ENCODE measurements at places on chromosomes 5 and 9. TPM values are rescaled to one million over a fixed set of nuclear protein-coding genes. Genes with fewer than 3 reads are reported as not detected.
A peak's percentile ranks its signal among the peaks of the same experiment; 100 is the strongest.

DNA sequence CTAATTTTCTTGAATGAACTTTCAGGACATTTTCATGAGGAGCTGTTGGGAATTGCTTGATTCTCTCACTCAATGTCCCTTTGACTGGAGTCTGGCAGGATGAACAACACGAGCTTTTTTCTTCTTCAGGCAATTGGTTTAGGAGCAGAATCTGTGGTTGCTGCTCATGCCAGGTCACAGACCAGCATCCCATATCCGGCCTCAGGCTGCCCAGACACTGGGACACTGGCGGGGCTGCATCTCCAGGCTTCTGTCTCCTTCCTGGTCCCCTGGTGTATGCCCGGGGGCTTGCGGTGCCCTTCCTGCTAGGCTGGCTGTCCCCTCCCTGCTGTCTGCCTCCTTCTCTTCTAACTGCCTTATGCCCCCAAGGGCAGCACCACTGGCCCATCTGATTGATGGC is 311.5 kb upstream of the DAP start:
- H3K36me3 ChIP-seq: no peaks in the 10 kb centered on the region
- H3K27ac ChIP-seq: no peak overlapping the region
- no peaks in the 10 kb centered on the region for H3K4me1 ChIP-seq
- no peak overlapping the region for H3K4me3 ChIP-seq
- no peak for DNase-seq

C5orf52 gene
- total RNA-seq: not detected

ITK gene
- not detected for total RNA-seq

DNA sequence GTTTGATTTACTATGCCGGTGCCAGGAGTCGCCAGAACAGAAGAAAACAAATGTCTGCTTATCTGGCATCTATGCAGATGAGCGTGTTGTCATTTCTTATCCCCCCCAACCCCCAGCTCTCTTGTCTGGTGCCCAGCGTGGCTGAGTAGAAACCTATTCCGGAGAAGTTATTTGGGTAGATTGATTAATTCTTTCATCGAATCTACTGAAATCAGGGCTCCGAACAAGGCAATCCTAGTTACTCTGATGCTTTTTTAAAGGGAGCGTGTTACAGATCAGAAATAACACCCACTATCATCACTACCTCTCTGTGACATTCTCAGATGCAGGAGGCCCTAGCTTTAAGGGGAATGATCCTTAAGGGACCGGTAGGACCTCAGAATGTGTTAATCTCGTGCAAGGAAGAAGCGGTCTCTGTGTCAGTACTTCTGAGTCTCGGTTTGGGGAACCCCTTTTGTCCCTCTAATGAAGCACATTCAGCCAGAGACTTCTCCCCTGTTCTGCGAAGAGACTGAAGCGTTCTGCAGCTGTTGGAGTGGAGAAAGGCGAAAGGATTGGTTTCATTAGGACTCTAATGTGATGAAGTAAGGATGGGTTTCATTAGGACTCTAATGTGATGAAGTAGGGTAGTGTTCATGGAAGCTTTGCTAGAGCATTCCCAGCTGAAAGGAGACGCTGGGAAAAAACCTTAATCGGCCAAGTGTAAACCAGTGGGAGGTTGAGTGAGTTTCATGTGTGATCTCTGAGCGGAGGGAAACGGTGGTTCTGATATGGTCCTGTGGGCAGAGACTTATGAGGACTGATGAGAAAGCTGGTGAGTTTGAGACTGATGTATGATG is 1.5 kb downstream of the PIP5K1B start:
- H3K4me1 ChIP-seq: no peaks in the 10 kb centered on the region
- DNase-seq: no peak
- H3K27ac ChIP-seq: no peak overlapping the region
- H3K4me3 ChIP-seq: peak overlapping the region; percentile 31
- peaks cover 26% of the 10 kb centered on the region for H3K27me3 ChIP-seq

GRCh38 chr5:150589862-150590601 is 50.4 kb upstream of the SYNPO start:
- no peaks in the 10 kb centered on the region for H3K36me3 ChIP-seq
- H3K4me1 ChIP-seq: peaks cover 17% of the 10 kb centered on the region
- no peaks in the 10 kb centered on the region for H3K27me3 ChIP-seq
- peak; percentile 32 for DNase-seq

DNA sequence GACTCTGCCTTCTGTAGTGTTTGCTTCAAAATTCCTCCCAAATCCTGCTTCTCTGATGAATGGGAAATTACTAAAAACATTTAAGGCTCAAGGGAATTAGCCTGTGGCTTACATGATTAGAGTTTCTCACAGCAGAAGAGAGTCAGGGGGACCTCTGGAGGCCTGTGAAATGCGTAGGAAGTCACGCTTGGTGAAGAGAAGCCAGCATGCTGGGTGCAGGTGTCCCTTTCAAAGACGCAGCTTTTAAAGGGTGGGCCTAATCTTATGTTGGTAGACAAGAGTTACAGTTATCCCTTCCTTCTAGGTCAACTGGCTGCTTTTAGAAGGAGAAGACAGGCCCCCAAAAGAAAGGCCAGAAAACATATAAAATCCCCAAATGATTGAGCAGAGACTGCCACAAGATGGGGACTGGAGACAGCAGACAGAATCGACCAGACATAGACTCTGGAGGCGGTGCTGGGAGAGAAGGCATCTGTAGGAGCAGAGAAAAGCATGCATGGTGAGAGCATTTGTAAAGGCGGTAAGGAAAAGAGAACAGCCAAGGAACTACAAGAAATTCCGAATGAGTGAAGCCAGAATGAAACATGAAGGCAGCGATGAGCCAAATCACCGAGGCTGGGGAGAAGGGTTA is 42.3 kb downstream of the B4GALT1 start:
- no peak overlapping the region for H3K4me3 ChIP-seq
- H3K27ac ChIP-seq: no peak overlapping the region
- H3K36me3 ChIP-seq: peaks cover 58% of the 10 kb centered on the region
- no peaks in the 10 kb centered on the region for H3K27me3 ChIP-seq
- DNase-seq: no peak

- H3K27me3 ChIP-seq: peaks cover 19% of the 10 kb centered on the region
- H3K4me3 ChIP-seq: peak overlapping the region; percentile 99
- H3K4me1 ChIP-seq: peaks cover 42% of the 10 kb centered on the region
- peak; percentile 64 for DNase-seq
- H3K27ac ChIP-seq: peak overlapping the region; percentile 83
Observed at GRCh38 chr5:181189363-181189961, 15.5 kb downstream of the TRIM7 start.

GARIN3 gene
- not detected for total RNA-seq
